CD4-positive, alpha-beta T cell treated with Interleukin-6 at 100 ng/mL for 8 hours (primary cell): ENCODE measurements at places on chromosomes 2 and 18.

DNA sequence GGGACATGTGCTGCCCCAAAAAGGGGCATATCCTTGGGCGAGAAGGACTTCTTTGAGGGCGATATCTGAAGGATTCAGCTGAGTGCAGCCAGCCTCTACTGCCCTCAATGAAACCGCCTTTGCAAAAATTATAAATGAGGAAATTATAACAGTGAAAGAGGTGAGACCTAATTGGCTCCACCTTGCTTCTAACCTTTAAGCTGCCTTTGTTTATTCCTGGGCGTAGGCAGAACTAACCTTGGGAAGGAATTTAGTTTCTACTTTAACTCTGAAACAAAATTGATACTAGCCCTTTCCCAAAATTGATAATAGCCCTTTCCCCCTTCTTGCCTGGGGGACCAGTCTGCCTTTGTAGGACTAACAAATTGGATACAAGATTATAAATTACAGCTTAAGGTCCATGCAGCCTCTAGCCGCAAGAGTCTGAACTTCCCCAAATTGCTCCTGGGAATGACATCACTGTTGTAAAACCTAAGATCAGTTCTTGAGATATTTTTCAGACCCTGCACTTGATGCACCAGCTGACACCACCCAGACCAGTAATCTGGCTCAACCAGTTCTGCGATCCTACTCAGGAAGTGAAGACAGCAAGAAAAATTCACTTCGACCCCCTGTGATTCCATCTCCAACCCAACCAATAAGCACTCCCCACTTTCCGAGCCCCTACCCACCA, 36.0 kb upstream of the ASAP2 start:
- no peak for DNase-seq

DNA sequence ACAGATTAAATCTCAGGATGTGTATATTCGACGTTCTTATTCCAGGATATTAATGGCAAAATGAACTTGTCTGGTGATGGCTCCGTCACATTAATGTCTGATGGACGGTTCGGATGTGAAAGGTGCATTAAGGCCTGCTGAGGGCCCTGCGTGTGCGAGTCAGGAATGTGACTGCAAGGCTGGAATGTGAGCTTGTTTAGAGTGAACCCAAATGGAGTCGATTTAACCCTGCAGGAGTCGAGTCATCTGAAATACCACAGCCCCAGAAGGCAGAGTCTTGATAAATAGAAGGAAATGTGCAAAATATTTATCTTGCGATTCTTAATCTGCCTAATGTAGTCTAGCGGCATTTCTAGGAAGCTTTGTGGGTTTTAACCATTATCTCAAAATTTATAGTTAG, 44.3 kb downstream of the RDH14 start:
- DNase-seq, result no peak

DNA sequence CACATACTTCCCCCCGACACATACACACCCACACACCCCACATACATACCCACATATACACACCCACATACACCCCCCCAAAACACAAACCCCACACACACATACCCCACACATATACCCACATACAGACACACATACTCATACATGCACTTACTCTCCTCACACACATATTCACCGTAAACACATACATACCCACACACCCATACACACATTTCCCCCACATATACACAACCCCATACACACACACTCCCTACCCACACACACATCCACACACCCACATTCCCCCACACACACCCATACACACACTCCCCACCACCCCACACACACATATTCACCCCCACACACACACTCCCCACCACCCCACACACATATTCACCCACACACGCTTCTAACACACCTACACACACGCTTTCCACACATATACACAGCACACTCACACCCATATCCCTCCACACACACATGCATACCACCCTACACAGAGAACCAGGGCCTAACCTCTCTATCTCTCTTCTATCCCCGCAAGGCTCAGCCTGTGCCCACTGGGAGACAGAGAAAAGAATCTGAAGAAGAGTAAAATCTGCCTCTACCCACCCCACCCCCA, 182.4 kb upstream of the ETAA1 start:
- DNase-seq, result no peak

DNA sequence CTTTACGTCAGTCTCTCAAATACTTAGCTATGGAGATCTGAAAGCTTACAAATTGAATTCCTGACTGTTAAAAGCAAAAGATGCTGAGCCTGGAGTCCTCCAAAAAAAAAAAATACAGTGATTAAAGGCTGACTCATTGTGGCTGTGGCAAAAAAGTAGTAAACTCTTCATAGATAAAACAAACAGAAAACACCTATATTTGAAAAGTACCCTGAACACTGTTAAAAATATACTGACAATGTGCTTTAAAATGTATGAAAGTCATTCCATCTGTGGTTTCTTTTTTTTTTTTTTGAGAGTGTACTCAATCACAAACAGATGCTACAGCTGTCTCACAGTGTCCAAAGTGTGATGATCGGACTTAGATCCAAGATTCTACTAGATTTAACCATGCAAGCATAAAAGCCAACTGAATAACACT, 267.6 kb upstream of the CYP26B1 start:
- no peak for DNase-seq
